Activated CD4-positive, alpha-beta T cell treated with anti-CD3 and anti-CD28 coated beads, Interleukin-2, amount 50 U/mL, for 1 hour (primary cell): ENCODE measurements at places on chromosomes 11 and 22.

- DNase-seq, result no peak
Measured at GRCh38 chr11:120978701-120979100, 45.2 kb upstream of the TBCEL start.

DNA sequence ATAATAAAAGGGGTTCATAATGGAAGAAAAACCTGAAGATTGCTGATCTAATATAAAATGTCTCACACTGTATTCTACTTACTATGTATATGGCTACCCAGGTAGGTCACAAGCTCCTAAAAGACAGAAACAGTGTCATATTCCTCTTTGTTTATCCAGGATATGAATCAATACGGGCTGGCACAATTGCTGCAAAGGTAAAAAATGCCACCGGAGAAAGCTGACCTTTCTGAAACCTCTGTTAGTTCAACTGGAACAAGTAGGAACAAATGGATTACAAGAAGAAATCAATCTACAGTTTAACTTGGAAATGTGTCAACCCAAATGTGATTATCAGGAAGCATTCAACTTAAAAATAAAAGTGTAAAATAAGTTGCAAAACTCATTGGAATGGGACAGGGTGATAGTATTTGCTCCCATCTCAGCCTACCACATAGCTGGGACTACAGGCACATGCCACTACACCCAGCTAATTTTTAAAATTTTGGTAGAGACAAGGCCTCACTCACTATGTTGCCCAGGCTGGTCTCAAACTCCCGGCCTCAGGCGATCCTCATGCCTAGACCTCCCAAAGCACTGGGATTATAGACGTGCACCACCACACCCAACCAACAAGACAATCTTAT is 27.6 kb downstream of the SLC35F2 start:
- no peak for DNase-seq

- DNase-seq, result no peak
Measured at GRCh38 chr11:3709977-3710376, 38.8 kb upstream of the CHRNA10 start.

GRCh38 chr11:133911171-133911570 is 45.6 kb downstream of the IGSF9B start:
- DNase-seq, result no peak

DNA sequence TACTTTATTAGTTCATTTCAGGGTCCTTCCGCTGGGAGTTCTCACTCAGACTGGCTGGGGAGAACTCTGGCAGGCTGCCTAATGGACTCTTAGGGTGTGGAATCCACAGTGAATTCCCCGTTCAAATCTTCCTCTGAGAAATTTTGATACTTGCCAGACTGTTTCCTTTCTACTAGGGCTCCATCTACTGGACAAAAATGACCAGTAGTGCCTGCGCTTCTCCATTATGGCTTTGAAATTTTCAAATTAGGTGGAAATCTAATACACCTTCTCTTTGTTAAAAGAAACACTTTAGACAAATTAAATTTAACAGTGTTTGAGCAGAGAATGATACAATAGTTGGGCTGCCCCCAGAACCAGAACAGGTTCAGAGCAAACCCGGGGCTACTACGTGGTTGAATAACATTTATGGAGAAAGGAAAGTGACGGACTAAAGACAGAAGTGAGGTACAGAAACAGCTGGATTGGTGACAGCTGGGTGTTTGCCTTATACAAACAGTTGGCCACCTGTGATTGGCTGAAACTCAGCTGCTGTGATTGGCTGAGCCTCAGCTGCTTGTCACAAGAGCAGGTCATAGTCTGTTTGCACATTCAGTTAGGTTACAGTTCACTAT is 52.9 kb upstream of the FDX1 start:
- peak; percentile 2 for DNase-seq

- no peak for DNase-seq
Measured at GRCh38 chr11:133723056-133723455, 122.3 kb downstream of the SPATA19 start.

DNA sequence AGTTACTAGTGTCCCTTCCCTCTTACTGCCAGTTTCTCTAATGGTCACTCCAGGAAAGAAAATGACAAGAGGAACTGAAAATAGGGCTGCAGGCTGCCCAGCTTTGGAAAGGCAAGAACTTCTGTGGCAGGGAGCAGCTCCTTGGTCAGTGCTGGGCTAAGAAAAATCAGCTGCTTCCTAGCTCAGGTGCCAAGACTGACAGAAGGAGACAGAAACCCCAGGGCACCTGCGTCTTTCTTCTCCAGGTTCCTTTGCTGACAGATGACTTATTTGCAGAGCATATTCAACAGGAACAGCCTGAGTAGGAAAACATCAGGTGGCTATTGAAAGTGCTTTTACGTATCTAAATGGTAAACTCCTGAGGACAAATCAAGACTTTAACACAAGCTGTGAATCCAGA is 25.4 kb downstream of the MAML2 start:
- DNase-seq, result no peak

DNA sequence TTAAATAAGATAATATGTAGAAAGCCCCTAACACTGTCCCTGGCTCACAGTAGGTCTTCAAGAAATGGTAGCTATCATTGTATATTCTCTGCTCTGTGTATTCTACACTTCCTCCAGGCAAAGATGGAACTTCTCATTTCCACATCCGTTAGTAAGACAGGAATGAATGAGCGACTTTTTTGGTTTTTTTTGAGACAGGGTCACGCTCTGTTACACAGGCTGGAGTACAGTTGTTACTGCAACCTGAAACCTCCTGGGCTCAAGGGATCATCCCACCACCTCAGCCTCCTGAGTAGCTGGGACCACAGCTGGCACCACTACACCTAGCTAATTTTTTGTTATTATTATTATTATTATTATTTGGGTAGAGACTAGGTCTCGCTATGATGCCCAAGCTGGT is 2.3 kb upstream of the CLPB start:
- DNase-seq, result no peak

GRCh38 chr11:68994894-68995285 is 14.1 kb upstream of the MRGPRD start:
- DNase-seq, result no peak

- no peak for DNase-seq
Measured at GRCh38 chr22:35131525-35132000, 65.6 kb downstream of the ISX start.

- peak; percentile 32 for DNase-seq
Measured at GRCh38 chr22:31496735-31497146, 405 bp downstream of the SFI1 start.

GRCh38 chr11:126833065-126833464 is 167.5 kb downstream of the KIRREL3 start:
- DNase-seq, result no peak

- peak; percentile 16 for DNase-seq
Measured at GRCh38 chr22:18088825-18089568, 11.2 kb downstream of the PEX26 start.

DNA sequence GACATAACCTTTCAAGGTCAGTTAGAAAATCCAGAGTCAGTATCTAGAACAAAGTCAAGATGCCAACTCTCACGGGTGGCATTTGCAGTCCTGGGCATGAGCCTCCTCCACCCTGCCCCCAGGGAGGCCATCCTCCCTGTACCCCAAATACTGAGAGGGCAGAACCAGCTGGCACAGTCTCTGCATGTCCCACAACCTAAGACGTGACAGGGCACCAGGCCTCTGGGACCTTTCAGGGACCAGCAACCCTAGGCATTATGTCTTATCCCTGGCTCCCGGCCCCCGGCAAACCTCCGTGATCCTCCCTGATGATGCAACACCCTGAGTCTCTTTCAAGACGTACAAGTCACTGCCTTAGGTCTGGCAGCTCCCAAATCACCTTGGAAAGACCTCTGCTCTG is 2.0 kb downstream of the MB start:
- no peak for DNase-seq

DNA sequence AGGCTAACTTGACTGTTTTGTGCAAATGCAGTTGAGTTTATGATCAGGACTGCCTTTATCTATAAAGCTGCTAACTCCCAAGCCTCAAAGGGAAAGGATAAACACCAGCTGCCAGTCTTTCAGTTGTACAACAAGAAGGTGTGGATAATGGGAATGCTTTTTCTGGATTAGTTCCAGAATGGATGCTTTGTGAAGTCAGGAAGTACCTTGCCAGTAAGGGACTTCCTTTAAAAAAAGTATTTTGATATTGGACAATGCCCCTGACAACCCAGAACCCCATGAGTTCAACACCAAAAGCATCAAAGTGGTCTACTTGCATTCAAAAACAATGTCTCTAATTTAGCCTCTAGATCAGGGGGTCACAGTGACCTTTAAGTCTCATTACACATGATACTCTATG is 32.0 kb downstream of the OR5A2 start:
- DNase-seq, result no peak

DNA sequence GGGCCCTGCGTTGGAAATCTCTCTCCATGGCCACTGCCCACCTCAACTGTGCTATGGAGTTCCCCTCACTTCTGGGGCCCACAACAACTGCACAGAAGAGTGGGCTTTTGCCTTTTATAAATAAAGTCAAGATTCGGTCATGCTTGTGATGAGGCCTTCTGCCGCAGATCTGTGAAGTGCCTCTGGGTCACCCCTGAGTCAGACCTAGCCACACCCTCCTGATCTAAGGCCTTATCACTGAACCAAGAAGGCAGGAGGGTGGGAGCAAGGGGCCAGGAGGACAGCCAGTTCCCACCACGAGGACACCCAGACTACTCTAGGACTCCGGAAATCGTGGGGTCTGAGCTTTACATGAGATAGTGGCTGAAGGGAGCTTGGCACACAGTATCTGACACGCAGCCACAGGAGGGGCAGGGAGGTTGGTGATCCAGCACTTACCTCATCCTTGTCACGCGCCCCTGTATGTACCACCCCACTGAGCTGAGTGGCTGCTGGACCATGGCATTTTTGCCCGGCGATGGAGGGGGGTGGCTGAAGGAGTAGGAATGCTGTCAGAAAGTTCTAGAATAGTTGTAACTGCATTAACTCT is 115.7 kb downstream of the ABTB2 start:
- no peak for DNase-seq

DNA sequence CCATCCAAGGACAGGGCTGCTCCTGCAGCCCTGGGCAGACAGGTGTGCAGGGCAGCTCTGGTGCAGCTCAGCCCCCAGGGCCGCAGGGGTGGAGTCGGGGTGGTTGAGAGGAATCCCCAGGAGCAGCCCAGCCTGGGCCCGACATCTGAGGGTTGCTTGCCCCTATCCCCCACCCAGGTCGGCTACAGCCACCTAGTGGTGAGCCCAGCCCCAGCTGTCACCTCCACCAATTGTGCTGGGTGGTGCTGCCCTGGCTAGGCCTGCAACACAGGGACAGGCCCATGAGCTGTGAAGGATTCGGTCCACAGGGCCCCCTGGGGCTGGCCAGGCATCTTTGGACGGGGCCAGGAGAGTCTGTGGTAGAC is 29.6 kb downstream of the RTN4R start:
- DNase-seq, result peak; percentile 48

GRCh38 chr22:38474003-38474607 is 6.2 kb downstream of the KDELR3 start:
- no peak for DNase-seq

DNA sequence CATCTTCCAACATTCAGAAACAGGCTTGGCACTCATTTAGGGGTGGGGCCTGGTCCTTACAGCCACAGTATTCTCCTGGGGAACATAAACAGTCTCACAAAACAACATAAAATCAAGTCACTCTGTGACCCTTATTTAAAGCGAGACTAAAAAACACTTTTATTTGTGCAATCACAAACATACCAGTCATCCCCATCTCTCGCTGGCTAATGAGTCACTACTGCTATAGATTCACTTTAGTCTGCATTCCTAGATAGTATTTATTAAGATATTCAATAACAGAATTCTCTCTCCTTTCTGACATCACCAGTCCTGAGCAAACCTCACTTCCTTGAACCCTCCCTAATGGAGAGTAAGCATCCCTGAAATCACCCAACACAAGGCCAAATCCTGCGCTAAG is 68.0 kb downstream of the ZBTB44 start:
- no peak for DNase-seq

DNA sequence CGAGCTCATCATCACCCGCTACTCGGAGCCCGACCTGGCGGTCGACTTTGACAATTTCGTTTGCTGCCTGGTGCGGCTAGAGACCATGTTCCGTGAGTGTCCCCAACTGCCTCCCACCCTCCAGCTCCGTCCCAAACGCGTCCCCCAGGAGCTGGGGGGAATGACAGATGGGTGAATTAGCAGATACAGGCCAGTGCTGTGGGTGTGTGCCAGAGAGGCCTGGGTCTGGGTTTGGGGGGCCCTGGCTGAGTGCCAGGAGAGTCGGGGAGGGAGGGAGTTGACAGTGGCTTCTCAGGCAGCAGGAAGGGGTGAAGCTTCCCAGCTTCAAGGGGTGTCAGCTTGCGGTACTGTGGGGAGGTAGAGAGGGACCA is 28.6 kb downstream of the CAPN1 start:
- no peak for DNase-seq

DNA sequence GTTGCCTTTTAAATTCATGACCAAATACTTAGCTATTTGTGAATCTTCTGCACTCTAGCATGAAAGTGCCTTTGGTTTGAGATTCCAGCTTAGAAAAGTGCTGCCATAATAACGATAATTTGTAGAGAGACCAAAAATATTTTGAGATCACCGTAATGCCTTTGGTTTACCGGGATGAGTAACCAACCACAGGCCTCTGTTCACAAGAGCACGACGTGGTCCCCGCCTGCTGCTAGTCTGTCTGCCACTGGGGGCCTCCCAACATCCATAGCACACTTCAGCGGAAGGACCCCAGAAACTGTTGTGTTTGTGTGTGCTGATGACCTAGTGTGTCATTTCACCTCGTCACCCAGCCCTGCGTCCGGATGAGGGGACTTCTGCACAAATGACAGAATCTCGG is 67.0 kb upstream of the RASSF10 start:
- DNase-seq, result no peak

DNA sequence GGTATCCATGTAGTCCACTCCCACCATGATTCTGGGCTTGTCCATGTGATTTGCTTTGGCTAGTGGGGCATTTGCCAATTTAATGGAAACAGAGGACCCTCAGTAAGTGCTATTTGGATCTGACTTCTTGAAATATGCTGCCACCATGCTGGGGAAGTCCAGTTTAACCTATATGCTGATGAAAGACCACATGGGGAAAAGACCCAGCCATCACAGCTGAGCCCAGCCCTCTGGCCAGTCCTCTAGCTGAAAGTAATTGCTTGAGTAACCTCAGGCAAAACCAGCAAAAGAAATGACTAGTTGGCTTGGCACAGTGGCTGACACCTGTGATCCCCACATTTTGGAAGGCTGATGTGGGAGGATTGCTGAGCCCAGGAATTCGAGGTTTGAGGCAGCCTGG is 61.5 kb downstream of the ATG16L2 start:
- DNase-seq, result no peak

- no peak for DNase-seq
Measured at GRCh38 chr11:289712-290620, 1.0 kb downstream of the PGGHG start.

DNA sequence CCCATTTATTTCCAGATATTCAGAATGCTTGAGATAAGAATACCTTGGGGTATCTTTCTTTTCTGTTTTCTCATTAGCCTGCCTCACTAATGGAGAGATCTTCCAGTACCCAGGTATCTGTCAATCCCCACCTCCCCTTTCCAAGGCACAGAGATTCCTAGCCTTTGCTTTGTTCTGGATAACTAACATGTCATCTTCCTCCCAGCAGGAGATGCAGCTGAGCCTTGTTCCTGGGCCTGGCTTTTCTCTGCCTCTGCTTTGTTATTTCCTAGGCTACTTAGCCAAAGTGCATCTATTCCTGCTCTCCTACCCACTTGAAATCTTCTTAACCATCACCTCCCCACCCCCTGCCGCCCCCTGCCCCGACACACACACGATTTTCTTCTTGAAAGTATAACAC is 297.1 kb downstream of the NELL1 start:
- DNase-seq, result no peak
